Fibroblast of skin of scalp (primary cell): ENCODE measurements at places on chromosomes 12 and 14.
A peak's percentile ranks its signal among the peaks of the same experiment; 100 is the strongest.

DNA sequence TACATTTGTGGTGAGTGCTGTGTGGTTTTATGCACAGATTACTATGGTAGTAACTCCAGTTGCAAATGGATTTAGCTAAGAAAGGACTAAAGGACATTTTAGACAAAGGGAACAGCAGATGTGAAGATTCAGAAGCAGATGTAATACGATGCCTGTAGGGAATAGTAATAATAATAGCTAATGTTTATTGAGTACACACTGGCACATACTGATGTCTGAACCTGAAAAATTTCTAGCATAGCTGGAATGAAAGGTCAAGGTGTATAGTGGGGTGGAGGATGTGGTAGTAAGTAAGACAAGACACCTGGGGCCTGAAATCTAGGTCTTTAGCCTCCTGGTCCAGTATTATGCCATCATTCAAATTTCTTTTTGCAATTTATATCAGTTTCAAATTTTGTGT is 54.3 kb upstream of the LRTM2 start:
- no peak for DNase-seq

- no peak for DNase-seq
Observed at GRCh38 chr14:86790408-86791364, 1202.3 kb downstream of the GALC start.

GRCh38 chr12:94545935-94546771 is 86.5 kb upstream of the CEP83 start:
- DNase-seq = peak; percentile 65

DNA sequence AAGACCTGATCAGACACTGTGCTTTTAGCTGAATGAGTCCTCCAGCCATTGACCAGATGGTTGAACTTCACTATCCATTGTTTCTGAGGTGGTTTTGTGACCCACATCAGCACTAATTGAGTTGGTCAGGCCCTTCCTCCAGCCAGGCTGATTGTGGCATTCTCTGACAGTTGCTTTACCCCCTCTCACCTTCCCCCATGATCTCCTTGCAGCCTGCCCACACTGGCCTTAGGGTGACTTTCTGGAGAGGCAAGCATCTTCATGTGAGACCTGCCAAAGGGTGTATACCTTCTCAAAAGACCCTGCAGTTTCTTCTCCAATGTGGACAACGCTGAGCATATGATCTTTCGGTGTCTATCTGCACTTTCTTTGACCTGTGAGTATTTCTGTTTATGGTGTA is 83.9 kb downstream of the GPATCH2L start:
- no peak for DNase-seq

DNA sequence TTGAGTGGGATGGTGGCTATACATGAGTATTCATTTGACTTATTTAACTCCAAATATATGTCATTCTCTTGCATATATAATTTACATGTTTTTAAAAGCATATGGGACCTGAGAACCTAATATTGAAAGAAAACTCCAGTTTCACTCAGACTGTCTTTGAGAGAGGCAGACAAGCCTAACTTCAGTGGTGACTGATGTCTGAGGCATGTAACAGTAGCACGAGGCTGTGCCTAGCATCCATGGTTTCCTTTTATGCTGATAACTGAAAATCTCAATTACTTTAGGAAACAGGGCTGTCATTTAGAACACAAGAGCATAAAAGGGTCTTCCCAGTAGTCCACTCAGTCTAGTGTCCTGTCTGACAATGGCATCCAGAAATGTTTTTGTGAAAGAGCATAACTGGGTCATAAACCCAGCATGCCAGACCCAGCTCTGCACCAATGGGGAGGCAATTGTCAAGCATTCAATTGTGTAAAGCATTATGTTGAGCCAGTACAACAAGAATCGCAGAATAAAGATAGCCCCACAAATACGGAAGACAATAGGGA is 24.3 kb downstream of the MAPK1IP1L start:
- peak; percentile 40 for DNase-seq
